ENCODE measurements at places on chromosomes 6 and 20. TPM values are rescaled to one million over a fixed set of nuclear protein-coding genes. Genes with fewer than 3 reads are reported as not detected.

IYD gene
- not detected for total RNA-seq

DNA sequence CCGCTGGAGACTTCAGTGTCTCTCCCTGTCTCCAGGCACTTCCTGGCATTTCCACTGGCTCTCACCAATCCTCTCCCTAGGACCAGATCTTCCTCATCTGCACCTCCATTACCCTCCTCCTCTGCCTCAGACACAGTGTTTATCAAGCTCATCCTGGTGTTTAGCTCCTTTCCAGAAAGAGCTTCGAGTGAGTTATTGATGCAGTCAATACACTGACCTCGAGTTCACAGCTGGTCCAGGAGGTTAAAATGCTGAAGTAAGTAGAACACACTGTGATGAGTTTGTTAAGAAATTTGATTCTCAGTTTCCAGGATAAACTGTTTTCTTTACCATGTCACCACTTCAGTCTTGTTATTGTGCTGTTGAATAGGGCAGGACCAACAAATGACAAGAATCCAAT lies 42.1 kb upstream of the ARMC2 start:
- peak; percentile 13 for DNase-seq

GRCh38 chr6:140462453-140463311 lies 1088.2 kb upstream of the CITED2 start:
- peak; percentile 82 for DNase-seq

DNA sequence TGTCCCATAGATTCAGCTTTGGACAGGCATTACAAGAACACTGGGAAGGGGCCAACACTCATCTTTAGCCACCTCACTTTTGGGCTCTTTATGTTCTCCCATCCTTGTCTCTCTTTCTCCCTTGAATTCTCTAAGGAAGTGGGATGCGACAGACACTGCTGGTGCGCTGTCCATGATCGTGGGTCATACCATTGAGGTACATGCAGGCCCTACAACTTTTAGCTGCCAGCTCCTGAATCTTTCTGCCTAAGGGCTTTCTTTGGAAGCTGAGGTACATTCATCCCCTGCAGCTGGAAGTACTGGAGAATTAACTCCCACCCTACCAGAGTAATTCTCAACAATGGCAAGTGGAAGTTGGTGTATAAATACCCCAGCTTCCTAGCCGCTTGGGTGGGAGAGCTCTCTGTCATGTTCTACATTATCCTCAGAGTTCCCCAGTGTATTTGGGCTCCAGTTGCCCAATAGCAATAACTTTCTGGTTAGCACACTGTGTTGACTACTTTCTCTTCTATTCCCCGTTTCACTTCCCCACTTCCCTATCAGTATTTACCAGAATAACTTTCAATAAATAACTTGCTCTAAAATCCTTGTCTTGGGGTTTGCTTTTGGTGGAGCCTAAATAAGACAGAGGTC lies 309.4 kb upstream of the RNF24 start:
- DNase-seq = no peak

- DNase-seq = no peak
These were observed 387.8 kb upstream of the RUNX2 start for GRCh38 chr6:44940367-44940766.

ULBP2 gene
- 8.1 TPM for total RNA-seq

GTSF1L gene
- not detected for total RNA-seq

DNA sequence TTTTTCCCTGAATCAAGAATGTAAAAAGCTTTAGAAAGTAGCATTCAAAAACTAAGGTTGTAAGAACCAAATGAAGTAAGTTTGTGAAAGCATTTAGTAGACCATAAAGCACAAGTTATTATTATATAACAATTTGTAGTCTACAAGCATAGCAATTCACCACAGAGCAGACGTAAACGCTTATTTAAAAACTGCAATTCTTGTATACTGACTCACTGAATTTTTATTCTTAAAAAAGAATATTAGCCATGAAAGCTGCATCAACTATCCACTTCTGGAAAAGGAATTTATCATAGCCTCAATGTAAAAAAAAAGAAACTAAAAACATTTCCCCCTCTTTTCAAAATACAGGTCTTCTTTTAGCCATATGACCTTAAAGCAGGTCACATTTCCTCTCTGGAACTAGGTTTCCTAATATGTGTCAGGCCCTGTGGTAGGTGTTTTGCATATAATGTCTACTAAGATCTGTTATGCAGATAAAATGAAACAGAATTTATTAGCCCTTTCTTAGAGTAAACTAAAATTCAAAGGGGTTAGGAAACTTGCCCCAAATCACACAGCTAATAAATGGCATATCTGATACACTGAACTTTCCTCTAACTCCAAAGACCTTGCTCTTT lies 2.1 kb downstream of the MAP3K7 start:
- DNase-seq = no peak

DNA sequence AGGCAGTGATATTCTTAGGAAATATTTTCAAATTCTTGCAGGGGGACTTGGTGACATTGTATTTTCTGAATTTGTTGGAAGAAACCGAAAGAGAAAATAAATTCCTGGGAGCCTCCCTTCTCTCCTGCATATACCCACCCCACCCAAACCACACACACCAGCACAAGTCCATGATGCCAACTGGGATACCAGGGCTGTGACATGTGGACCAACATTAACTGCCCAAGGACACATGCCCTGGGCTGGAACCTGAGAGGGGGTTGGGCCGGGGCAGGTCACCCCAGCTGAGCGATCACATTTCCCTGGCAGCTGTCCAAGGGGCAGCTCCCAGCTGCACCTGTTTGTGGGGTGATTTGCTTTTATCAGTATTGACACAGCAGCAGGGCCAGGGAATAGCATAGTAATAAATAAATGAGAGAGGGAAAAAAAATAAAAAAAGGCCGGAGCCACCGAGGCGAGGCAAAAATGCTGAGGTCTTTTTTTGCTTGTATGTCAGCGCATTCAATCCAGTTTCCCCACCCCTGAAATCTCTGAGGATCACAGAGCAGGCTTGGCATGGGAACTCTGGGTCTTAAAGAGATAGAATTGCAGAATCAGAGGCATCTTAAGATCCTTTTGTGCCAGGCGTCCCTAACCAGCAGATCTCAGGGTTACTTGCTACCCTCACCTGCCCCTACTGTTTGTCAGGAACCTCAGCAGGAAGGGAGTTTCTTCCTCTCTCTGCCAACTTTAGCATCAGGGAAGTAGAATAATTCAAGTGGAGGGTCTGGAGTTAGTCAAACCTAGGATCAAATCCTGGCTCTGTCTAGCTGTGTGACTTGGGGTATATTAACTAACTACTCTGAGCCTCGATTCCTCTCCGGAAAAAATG lies 66.5 kb upstream of the PIM1 start:
- peak; percentile 64 for DNase-seq

- DNase-seq = no peak
These were observed 8.7 kb downstream of the B4GALT5 start for GRCh38 chr20:49704932-49705336.

GRCh38 chr20:23585808-23586734 lies 17.8 kb upstream of the CST9L start:
- DNase-seq = no peak

RHAG gene
- total RNA-seq = not detected

ARMC2 gene
- total RNA-seq = 1.5 TPM

GRCh38 chr6:31702405-31702818 lies 712 bp downstream of the ABHD16A start:
- no peak for DNase-seq

- DNase-seq = peak; percentile 45
These were observed 23.5 kb downstream of the CFAP206 start for GRCh38 chr6:87431263-87431662.
